ENCODE measurements at places on chromosomes 7 and 10. TPM values are rescaled to one million over a fixed set of nuclear protein-coding genes. Genes with fewer than 3 reads are reported as not detected.

Gene CYP2C8
- 1.0 TPM for polyA plus RNA-seq

Gene AKR1B1
- 69.4 TPM for polyA plus RNA-seq

Gene KLLN
- polyA plus RNA-seq, result 0.93 TPM

Gene RHOBTB1
- polyA plus RNA-seq, result 4.9 TPM

Gene LIPK
- not detected for polyA plus RNA-seq

Gene ENTPD1
- polyA plus RNA-seq, result 14.6 TPM

Gene GSDME
- 2.3 TPM for polyA plus RNA-seq

Gene OR9A2
- not detected for polyA plus RNA-seq

Gene GIMAP8
- 14.7 TPM for polyA plus RNA-seq

Gene IFIT1
- polyA plus RNA-seq, result 26.5 TPM
